ENCODE measurements at places on chromosomes 7 and 10.
A peak's percentile ranks its signal among the peaks of the same experiment; 100 is the strongest.

DNA sequence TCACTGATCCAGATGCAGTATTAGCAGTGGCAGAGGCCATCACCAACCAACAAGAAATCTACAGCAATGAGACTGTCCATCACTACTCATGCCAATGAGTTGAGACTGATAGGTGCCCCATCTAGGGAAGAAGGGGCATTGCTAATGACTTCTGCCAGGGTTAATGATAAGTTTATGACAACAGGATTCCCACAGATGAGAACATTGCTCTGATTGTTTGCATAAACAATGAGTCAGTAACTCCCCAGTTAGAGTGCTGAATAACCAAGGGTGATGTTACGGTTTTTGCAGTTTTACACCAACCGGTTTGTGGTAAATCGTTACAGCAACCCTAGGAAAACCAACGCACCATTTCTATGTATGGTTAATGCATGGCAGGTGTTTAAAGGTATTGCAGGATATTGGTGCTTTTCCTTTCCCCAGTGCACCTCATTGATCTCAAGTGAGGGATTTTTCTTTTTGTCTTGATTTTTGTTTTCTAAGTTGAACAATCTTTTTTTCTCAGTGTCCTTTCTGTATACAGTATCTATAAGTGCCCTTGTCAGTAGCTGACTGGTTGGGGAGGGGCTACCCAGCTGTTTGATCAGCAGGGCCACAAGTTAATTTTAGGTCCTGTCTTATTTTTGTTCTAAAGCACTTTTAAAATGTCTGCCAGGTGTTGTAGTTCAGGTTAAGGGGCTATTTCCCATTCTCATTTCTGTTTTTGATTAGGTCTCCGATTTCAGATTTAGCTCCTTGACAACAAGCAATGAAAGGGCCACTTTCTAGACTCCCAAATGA lies 3.9 kb upstream of the CSGALNACT2 start:
- DNase-seq = no peak

- no peak for DNase-seq
Measured at GRCh38 chr7:88140947-88141346, 78.9 kb downstream of the SRI start.

- peak; percentile 29 for DNase-seq
Measured at GRCh38 chr7:50711271-50712175, 71.2 kb downstream of the GRB10 start.

DNA sequence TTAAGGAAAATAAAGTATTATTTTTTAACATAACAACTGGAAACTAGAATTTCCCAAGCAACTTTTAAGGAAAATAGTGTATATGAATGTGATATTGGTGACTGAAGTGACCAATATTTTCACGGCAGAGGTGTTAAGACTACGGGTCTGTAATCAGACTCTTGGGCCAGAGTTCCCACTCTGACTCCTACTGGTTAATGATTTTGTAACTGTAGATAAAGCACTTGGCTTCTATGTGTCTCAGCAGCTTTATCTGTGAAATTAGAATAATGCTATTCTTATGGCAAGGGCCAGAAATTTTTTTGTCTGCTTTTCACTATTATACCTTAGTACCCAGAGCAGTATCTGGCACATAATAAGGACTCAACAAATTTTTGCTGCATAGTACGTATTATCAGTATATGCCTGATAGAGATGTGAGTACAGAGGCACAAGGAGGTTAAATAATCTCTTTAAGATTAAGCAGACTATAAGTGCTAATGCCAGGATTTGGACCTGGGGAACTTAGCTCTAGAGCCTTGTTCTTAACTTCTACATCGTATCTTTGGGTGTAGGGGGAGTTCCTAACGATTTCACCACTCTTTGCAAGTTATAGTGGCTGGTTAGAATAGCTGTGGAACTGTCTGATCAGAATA lies 186.1 kb upstream of the SLC26A5 start:
- DNase-seq = no peak

- DNase-seq = no peak
Measured at GRCh38 chr10:5477948-5478693, 21.2 kb downstream of the CALML5 start.

GRCh38 chr10:44761076-44761475 lies 150.1 kb upstream of the TMEM72 start:
- DNase-seq = no peak

Data from NCI-H526 (cell line).